ENCODE measurements at places on chromosomes 1 and 21.

DNA sequence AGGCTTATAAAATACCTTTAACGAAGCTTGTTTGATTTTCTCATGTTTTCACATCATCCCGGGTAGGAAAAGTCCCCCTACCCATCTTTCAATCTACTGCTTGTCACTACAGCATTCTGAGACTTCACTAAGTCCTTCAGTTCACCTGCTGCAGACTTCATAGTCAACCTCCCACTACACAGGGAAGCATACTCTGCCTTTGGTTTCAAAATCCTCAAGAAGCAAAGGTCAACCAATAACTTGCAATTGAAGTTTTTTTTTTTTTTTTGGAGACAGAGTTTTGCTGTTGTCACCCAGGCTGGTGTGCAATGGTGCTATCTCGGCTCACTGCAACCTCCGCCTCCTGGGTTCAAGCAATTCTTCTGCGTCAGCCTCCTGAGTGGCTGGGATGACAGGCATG is 4.7 kb upstream of the PTPN22 start:
- no peak for DNase-seq

GRCh38 chr1:65209005-65209885 is 61.2 kb downstream of the AK4 start:
- no peak for DNase-seq

DNA sequence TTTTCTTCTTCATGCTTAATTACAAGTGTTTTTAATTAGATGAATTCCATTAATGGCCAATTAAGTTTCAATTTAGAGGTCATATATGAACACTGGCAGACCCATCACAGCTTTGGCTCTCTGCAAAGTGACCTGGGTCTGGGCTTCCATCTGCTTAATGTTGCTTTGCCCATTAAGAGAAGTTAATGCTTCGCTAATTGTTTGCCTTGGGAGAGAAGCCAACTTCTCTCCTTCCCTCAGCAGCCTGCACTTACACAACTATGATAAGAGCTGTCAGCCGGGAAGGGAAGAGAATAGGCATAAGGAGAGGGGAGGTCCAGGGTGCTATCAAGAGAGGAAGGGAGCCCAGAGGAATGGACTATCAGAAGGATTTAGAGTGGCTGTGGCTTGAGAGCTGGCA is 29.0 kb upstream of the CCDC190 start:
- no peak for DNase-seq

GRCh38 chr1:186775881-186776560 is 52.7 kb upstream of the PLA2G4A start:
- no peak for DNase-seq

- no peak for DNase-seq
These were observed 20.3 kb downstream of the USP24 start for GRCh38 chr1:55194851-55195250.

DNA sequence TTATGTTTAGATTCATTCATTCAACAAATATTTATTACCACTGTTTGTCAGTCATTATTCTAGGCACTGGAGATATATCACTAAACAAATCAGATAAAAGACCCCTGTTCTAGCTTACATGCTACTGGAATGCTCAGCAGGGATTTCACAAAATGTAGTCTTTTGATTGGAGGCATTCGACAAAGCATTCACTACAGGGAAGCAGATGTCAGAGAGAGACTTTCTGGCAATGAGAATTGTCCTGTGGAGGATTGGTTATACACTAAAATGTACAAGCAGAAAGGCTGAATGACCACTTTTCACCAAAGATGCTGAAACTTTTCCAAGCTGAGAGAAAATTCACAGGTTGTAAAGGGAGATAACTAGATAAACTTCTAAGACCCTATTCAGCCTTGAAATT is 57.7 kb downstream of the SCMH1 start:
- no peak for DNase-seq

GRCh38 chr1:119275145-119276134 is 93.1 kb upstream of the HAO2 start:
- no peak for DNase-seq

- no peak for DNase-seq
These were observed 71.2 kb downstream of the CASZ1 start for GRCh38 chr1:10724948-10725847.

DNA sequence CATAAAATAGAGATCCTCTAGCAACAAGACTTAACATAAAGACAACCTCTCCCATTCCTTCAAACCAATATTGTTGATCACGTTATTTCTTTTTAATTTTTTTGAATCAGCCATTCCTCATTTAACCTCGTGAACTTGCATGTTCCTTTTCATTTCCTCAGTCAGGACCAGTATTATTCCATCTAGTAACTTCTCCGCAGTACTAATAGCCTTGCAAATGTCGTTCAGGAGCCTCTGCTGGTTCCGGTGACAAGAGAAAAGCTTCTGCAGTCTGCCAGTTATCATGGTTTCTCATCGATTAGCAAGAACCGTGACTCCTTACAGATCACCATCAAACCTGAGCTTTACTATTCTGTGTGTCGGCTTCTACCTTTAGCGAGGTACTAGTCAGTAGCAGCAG is 3.0 kb downstream of the APP start:
- no peak for DNase-seq

GRCh38 chr1:174999936-175000696 is at the start of gene CACYBP:
TSS of gene CACYBP (plus strand) at chr1:174999947. CDS start at chr1:175000181, 234 bp downstream.
- DNase-seq: no peak

DNA sequence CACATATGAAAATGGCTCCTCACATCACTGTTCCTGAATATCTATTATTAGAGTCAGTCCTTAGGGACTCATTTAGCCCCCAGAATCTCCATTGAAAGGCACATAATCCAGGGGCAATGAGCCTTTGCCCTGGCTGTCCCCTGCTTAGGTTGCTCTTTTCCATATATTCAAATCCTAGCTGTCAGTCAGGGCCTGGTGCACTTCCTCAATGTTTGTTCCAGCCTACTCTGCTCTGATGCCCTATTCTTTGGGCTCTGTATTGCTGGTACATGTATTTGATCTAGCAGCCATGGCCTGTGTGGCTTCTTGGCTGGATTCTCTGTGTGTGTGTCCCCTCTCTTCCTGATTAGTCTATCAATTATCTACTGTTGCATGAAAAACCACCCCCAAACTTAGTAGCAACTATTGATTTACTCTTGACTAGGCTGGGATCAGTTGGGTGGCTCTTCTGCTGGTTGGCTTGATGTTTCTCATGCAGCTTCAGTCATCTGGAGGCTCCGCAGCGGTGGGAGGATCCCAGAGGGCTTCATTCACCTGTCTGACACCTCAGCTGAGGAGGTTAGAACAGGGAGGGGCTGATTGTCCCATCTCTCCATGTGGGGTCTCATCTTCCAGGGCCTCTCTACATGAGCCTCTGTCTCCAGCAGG is 107.5 kb downstream of the DTL start:
- DNase-seq: no peak

DNA sequence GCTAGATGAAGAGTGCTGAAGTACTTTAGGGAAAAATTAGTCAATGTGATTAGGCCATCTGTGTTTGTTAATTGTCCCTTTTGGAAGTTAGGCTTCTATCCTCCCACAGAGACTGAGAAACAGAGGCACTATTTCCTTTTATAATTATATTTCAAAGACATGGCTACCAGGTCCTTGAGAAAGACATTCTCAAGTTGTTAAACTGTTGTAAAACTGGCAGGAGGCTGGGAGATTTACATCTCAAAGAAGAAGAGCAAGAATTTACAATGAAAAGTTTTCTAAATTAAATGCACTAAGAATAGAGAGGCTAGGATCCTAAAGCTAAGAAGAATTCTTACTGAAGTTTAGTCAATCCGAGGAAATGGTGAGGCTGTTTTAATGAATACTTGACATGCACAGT is 74.0 kb upstream of the BRINP3 start:
- DNase-seq: no peak

- DNase-seq: no peak
These were observed 32.0 kb downstream of the DUSP10 start for GRCh38 chr1:221709854-221710253.

DNA sequence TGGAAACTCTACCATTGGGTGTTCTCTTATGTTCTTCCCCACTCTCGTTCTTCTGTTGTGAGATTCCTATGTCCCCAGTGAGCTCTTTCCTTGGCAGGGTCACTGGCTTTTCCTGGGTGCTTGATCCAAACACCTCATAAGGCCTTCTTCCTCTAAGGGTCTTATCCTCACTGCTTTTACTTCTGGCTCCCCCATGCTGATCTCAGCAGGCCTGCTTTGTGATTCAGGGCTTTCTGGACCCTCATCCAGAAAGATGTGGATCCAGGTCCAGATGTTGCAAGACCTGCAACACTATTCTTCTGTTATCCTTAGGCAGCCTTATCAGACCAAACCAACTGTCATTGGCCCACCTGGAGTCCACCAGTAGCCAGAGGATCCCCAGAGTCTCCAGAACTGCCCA is 11.2 kb upstream of the MYOG start:
- no peak for DNase-seq

DNA sequence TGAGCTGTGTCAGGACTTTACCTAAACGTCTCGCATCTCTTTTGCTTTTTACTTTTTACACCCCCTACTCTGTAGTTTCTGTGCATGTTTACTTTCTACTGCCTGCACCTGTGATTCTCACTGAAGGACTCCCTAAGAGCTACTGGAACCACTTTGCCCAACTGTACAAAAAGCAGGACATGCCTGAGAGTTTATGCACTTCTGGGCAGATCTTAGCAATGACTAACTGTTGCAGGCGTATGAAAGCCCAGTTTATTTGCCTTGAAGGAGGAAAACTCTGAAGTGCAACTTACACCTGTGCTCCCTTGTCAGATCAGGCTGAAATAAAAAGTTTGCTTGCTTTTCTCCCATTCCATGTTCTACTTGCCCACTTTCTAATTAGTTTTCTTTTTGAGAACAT is 467.0 kb upstream of the USP24 start:
- no peak for DNase-seq

- no peak for DNase-seq
These were observed 30.8 kb downstream of the TNNI3K start for GRCh38 chr1:74266001-74266400.

DNA sequence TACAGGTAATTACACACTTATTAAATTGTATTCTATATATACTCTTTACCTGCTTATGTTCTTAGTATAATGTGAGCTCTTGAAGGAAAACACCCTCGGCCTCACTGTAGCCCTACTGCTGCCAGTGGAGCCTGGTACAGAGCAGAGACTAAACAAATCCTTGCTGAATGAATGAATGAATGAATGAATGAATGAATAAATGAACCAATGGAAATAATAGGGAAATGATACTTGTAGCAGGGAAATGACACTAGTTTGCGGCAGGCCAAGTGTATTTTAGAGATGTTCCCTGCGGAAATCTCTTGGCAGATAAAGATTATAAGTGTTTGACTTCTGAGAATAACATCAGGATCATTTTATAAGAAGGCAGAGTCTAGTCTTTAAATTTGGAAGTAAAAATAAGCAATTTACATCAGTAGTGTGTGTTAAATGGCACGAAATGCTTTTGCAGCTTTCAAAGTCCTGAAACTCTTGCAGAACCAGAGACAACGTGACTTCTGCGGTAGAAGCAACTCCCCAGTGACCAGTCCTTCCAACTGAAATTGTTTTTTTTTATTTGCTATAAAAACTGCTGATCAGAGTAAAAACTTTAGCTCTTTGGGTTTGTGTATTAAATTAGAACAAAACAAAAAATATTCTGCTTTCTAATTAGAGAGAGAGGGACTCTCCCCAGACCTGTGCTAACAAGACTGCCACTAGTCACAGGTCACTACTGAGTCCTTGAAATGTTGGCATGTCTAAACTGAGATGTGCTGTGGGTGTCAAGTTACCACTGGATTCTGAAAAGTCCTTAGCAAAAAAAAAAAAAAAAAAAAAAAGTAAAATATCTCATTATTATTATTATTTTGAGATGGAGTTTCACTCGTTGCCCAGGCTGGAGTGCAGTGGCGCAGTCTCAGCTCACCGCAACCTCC is 199.3 kb upstream of the MAP1LC3C start:
- DNase-seq: no peak

GRCh38 chr1:201153474-201154388 is 543 bp downstream of the TMEM9 start:
- peak; percentile 16 for DNase-seq

- DNase-seq: no peak
These were observed 75.8 kb downstream of the ATP1A1 start for GRCh38 chr1:116448785-116449385.

DNA sequence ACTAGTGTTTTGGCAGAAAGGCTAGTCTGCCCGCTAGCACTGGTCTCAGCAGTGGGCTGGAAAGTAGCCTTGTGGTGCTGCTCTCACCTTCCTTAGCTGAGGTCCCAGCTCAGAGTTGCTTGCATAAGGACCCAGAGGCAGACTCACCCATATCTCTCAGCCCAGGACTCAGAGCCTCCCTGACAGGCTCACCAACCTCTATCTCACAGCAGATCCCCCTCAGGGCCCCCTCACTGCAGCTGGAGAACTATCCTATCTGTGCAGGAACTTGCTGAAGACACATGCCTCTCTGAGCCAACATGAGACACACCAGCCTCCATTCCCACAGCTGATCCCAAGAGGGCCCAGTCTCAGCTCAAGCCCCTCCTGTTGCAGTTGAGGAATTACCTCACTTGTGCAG is 82.6 kb downstream of the IARS2 start:
- DNase-seq: no peak

DNA sequence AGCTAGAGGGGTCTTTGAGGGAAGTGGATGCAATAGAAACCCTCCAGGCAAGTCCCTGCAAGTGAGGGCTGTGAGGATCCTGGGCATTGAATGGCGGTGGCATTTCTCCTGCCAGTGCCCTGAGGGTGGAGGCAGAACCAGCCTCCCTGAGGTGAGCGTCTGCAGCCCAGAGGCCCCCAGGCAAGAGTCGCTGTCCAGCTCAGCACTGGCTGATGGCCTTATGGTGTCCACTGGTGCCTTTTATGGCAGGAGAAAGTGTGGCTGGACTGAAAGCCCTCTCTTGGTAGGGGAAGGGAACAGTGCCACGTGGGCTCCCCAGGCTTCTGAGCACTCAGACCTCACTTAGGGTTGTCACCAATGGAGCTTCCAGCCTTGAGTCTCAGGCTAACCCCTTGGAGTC is 77.3 kb downstream of the SH3BGR start:
- DNase-seq: no peak

DNA sequence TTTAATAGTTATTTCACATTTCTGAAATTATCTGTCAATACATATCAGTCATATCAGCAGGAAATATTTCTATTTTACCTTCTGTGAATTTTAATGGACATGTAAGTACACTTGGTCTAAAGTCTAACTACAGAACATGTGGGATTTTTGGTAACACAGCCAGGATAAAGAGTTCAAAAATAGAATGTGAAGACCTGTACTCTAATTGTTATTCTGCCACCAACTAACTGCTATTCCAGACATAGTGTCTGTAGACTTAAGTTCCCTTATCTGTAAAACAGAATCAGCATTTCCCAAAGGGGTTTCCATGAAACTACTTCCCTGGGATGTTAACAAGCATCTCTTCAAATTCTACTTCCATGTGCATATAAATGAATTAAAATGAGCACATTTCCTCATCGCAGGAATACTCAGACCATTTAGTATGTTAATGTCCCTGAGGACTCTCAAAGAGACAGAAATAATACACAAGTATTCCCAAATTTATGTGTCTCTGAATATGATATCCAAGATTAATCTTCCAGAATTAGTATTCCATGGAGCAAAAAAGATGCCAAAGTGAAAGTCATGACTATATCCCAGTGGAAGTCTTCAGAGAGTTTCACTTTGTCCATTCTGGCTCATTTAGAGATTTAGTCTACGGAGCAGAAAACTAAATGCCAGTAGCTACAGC is 325.6 kb downstream of the NEGR1 start:
- no peak for DNase-seq

- peak; percentile 68 for DNase-seq
These were observed 24.8 kb downstream of the S100A6 start for GRCh38 chr1:153510984-153511410.
